Peyer's patch (tissue), 4 donors: ENCODE measurements at places on chromosomes 3 and 15.

DNA sequence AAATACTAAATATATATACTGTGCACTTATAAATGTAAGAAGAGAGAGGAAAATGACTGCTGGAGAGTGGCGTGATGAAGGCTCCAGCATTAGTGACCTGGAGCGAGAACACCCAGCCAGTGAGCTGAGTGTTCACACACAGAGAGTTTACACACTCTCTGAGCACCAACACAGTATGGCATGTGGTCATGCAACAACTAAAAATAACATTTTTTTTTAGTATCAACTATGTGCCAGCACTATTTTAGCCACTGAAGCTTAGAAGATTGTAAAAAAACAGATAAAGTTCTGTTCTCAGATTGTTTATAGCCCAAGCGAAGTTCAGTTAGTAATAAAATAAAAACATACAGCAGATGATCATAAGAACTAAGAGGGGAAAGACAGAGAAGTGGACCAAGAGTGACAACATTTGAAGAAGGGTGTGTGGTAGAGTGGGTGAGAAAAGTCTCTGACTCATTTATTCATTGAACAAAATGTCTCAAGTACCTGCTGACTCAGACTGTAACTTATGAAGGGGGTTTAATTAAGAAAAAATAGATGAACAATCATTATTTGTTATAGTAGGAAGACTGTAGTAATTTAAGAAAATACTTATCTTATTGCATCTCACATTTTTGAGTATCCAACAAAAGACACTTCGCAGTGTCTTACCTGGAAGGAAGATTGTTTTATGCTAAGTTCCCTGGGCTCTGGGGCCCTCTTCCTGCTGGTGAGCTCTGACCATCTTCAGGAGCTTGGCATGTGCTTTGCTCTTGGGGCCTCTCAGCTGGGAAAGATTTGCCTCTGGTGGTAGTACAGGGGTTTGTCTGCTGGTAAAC lies 43.8 kb downstream of the GAP43 start:
- DNase-seq = no peak

GRCh38 chr3:123841476-123842238 lies 42.5 kb downstream of the MYLK start:
- no peak for DNase-seq

- peak; percentile 80 for DNase-seq
These were observed 56.4 kb upstream of the ARRDC4 start for GRCh38 chr15:97903971-97904572.

DNA sequence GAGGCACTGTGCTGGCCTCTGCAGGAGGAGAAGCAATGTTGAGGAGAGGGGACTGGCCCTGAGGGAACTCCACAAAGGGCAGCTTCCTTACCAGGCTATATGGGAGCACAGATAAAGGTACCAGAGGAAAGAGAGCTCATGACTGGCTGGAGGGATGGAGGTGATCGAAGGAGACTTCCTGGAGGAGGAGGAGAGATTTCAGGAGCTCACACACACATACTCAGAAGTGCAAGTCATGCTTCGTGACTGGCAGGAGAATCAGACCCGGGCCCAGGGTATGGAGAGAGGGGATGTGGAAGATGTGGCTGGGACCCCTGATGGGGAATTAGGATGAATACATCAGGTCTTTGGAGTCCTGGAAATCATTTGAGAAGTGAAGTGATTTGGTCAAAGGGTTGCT lies 85.4 kb downstream of the ABHD5 start:
- DNase-seq = no peak

- no peak for DNase-seq
These were observed 29.3 kb downstream of the CTSH start for GRCh38 chr15:78915341-78916087.

GRCh38 chr3:15794303-15794771 lies 3.4 kb downstream of the ANKRD28 start:
- no peak for DNase-seq

- no peak for DNase-seq
These were observed 56.4 kb downstream of the SPTSSB start for GRCh38 chr3:161314836-161315395.

- no peak for DNase-seq
These were observed 353 bp downstream of the ATG3 start for GRCh38 chr3:112561484-112561733.

- no peak for DNase-seq
These were observed 25.7 kb downstream of the PRKCI start for GRCh38 chr3:170247875-170248274.

DNA sequence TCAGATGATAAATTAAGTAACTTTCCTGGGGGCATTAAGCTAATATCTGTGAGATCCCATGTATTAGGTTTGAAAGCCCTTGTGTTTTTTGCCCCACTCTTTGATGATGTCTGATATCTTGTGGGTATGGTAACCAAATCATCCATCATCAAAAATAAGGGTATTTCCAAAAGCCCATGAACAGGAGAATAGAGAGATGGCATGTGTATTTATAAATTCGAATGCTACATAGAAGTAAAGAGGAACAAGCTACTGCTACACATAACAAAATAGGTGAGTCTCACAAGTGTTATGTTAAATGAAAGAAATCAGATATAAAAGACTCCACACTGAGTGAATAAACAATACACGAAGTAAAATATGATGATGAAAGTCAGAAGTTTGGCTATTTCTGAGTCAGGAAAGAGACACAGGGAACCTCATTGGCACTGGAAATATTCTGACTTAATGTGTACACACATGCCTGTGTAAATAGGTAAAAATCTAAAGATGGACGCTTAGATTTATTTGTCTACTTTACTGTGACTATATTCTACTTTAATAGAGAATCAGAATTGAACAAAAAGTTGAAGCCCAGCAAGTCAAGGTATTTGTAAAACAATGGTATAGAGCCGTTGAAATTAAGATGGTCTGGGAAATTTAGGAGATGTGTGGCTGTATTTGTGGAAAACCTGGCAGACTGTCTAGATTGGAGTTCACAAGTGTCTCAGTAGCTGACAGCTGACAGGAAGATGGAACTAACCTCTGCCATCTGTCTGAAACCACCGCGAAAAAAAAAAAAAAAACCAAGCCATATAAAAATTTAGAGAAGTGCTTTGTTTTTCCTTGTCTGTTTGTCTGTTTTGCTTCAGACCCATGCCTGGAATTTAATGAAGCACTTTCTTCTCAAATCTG lies 111.0 kb upstream of the TGFBR2 start:
- no peak for DNase-seq

DNA sequence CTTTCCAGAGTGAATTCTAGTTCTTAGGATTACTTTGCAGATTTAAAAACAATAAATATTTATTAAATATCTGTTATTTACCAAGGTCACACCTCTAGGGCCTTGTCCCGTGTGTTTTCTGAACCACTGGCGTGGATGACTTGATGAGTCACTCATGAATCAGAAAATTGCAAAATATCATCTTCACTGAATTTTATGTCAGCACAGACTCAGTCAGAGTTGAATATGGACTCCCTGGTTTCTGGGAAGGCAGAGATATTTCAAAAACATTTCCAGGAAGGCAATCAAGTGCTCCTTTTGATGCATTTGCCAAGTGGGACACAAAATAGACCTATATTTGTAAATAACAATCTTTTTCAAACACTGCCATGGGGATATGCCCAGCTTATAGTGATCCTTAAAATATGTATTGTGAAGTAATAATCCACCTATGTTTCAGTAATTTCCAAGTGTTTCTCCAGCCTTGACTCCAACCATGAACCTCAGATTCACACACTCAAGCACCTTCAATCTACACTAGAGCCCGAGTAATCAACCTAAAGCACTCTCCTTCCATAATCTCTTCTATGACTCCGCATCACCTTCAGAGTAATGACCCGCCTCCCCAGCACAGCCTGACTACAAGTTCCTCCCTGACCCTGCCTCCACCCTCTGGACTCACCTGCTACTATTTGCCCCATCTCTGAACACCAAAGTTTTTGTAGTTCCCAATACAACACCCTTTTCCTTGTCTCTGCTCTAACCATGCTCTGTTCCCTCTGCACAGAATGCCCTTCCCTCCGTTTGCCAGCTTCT lies 24.3 kb downstream of the DPH3 start:
- no peak for DNase-seq

DNA sequence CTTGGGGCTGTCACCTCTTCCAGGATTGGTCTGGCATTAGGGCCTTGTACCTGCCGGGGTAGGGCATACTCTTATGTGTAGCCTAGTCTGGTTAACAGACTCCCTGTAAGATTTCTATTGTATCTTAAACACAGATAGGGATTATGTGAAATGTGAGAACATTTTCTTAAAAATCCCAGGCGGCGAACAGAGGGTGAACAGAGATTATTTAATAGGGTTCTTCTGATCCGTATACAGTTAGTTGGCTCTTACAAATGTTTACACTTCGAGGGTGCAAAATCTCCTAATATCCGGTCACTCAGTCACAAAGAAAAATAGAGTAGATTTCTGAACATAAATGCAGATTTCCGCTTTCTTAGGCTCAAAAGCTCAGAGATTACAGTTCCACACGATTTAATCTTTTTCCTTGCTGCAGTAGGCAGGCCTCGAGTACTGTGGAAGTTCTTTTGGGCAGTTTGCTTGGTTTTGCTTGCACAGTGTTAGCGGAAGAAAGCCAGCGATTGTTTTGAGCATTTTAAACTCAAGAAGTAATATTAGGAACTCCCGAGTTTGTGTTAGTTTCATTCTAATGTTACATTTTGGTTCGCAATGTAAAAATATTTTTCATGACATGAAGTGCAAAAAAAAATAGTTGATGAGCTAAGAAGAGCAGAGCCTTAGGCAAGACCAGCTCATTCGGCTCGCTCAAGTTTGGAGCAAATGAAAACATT lies 993 bp downstream of the PLCL2 start:
- DNase-seq = no peak

GRCh38 chr15:65085207-65085753 lies 8.7 kb downstream of the KBTBD13 start:
- no peak for DNase-seq

DNA sequence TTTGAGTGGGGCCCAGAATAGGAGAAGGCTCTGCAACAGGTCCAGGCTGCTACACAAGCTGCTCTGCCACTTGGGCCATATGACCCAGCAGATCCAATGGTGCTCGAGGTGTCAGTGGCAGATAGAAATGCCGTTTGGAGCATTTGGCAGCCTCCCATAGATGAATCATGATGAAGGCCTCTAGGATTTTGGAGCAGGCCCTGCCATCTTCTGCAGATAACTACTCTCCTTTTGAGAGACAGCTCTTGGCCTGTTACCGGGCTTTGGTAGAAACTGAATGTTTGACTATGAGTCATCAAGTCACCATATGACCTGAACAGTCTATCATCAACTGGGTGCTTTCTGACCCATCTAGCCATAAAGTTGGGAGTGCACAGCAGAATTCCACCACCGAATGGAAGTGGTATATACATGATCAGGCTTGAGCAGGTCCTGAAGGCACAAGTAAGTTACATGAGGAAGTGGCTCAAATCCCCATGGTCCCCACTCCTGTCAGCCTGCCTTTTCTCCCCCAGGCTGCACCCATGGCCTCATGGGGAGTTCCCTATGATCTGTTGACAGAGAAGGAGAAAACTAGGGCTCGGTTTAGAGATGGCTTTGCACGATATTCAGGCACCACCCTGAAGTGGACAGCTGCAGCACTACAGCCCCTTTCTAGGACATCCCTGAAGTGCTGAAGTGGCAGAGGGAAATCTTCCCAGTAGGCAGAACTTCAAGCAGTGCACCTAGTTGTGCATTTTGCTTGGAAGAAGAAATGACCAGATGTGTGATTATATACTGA lies 971.4 kb downstream of the MCTP2 start:
- no peak for DNase-seq

DNA sequence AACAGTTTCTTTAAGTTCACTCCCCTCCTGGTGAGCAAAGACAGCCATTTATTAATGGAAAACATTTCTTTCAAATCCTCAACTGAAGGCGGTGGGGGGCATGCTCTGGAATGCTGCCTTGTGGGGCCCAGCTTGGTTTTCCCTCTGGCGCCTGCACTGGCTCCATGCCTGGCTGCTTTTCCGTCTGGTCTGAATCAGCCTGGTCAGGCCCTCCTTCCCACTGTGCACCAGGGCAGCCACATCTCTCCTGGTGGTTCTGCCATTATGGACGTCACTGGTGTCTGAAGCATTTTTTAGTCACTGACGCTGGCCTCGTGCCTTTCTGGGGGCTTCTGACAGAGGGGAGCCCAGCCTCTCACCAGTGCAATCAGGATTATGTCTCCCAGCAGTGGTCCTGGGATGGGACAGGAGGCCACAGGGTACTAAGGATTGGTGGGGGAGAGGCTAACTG lies 57.6 kb upstream of the APEH start:
- DNase-seq = no peak

DNA sequence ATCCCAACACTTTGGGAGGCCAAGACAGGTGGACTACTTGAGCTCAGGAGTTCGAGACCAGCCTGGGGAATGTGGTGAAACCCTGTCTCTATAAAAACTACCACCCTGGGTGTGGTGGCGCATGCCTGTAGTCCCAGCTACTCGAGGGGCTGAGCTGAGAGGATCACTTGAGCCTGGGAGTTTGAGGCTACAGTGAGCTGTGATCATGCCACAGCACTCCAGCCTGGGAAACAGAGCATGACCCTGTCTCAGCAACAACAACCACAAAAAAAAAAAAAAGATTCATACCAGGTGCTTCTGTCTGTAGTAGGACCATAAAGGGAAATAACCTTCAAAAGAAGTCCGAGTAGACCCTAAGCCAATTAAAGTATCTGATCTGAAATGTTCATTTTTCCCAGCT lies 94.5 kb downstream of the SERPINI1 start:
- DNase-seq = no peak

DNA sequence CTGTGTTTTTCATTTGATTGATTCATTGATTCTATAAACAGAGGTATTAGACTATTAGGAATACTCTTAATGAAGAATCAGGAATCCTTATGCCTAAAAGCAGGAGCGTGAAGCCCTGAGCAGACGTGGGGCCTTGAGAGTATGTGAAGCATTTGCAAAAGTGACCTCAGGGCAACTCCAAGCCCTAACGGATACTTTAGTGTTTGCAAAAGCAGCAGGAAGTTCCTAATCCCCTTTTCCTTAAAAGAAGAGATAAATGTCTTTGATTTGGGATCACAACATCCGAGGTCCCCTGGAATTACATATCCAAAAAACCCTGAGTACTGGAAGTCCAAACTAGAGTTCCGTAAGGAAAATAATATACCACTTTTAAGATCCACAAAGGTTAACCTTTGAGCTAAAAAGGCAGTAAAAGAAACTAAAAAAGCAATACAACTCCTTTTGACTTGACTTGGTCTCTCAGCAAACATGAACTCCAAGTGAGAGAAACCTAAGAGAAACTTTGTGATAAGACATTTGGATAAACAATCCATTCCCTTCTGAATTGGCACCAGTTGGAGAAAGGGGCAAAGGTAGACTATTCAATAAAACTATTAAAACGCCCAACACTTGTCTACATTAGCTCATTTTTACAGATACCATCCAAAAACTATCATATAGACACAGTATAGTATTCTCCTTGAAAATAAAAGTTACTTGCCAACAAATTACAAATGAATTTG lies 27.4 kb downstream of the PRTG start:
- DNase-seq = no peak

- DNase-seq = no peak
These were observed 32.2 kb upstream of the TMEM158 start for GRCh38 chr3:45258317-45258716.

DNA sequence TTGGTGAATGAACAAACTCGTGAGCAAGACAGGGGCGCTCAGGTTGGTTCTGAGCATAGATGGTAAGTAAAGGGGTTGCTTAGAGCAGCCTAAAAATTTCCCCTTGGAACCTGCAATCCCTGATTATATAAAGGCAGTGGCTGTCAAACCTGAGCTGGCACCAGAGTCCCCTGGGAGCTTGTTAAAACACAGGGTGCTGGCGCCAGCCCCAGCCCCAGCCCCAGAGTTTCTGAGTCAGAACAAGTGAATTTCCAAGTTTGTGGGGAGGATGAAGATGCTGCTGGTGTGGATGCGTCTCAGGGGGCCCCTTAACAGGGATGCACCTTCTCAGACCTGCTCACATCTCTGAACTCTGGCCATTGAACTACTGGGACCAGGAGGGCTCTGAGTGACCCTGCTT lies 48.2 kb downstream of the FEM1B start:
- DNase-seq = no peak
